ENCODE measurements at places on chromosomes 1 and 21. TPM values are rescaled to one million over a fixed set of nuclear protein-coding genes. Genes with fewer than 3 reads are reported as not detected.

- no peak for DNase-seq
These were observed 33.4 kb downstream of the MEGF6 start for GRCh38 chr1:3577711-3578432.

DNA sequence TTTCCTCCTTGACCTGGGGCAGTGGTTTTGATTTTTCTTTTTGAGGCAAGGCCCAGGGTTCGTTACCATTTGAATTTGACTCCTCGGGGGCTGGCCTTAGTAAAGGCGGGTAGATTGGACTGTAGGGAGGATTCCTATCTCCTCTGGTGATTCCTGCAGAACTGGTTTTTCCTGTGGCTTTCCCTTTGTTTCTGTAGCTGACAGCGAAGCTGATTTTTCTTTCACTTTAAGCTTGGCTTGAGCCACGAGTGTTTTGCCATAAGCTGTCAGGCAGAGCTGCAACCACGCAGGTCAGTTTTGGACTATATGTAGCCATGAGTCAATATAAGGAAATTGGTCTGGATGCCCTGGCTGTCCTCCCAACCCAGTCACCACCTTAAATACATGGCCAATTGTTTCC lies 28.7 kb upstream of the KCNJ15 start:
- no peak for DNase-seq

DNA sequence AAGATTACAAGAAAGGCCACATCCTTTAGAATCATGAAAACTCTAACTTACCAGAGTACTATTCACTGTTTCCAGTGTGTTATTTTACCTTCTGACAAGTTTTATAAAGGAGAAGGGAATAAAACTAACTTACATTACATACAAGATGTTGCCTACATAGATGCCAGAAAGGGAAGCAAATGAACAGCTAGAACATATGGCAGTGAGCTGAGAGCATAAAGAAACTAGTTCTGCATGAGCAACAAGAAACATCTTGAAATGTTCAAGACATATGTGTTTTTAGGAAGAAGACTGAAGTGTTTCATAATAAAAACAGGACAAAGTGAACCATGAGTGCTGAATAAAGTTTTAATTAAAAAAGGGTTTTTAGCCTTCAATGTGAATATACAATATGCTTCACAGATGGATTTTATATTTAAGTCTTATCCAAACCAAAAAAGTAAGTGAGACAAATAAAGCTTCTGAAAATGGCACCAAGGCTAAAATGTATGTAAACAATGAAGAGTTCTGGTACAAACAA lies 39.4 kb downstream of the SLC5A9 start:
- no peak for DNase-seq

DNA sequence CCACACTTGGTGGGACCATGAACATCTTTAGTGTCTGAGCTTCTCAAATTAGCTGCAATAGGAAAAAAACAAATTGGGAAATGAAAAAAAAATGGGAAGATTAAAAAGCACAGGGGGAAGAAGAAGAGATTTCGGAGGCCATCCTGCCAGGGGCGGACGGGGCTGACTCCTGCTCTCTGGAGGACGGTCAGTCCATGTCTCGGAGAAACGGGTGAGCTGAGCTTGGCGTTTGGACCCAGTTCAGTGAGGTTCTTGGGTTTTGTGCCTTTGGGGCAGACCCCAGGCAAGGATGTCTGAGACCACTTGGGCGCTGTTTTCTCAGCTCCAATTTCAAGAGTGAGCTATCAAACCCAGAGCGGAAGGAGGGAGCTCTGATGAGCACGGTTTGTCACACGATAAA lies 123.9 kb downstream of the PRDM2 start:
- no peak for DNase-seq

DNA sequence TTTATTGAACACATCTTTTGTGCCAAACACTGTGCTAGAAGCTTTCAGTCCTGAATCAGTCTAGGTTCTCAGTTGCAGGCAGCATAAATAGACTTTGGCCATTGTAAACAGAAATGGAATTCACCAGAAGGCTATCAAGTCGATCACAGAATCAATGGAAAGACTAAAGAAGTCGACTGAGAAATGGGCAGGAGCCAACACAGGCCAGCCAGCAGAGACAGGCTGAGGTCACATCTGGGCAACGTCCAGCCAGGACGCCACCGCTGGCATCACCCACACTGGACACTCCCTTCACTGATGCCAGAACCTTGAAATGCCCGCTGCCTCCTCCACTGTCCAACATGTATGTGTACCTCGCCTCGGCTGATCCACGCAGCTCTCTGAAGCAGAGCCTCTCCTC lies 5.5 kb upstream of the CNTN2 start:
- no peak for DNase-seq

DNA sequence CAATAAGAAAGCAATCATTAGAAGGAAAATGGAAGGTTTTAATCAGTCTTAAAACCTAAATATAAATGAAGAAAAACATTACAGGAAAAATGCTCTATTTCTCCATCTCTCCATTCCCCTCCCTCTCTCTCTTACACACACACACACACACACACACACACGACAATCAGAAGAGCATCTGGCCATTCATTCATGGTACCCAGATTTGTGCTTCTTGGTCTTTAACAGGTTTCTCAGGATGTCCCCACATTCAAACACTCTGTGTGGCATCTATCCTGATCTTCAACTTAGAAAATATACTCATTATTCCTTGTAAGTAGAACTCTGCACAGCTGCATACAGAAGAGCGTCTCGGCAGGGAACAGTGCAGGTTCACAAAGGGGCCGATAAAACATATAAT lies 779 bp downstream of the LRRC40 start:
- DNase-seq = no peak

DNA sequence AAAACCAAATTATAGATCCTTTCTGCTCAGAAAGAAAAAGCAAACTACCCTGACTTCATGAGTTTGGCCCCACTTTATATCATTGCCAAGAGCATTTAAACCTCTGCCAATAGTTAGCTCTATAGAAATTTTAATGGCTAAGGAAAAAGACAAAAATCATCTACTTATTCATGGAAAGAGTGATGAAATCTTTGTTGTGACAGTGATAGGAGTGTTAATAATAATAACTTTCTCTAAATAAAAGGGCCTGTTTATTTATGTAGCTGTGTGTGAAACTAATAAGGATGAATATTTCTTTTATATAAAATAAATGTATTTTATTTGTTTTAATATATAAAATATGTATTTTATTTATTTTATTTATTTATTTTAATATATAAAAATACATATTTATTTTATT lies 6.4 kb downstream of the CHODL start:
- no peak for DNase-seq

DNA sequence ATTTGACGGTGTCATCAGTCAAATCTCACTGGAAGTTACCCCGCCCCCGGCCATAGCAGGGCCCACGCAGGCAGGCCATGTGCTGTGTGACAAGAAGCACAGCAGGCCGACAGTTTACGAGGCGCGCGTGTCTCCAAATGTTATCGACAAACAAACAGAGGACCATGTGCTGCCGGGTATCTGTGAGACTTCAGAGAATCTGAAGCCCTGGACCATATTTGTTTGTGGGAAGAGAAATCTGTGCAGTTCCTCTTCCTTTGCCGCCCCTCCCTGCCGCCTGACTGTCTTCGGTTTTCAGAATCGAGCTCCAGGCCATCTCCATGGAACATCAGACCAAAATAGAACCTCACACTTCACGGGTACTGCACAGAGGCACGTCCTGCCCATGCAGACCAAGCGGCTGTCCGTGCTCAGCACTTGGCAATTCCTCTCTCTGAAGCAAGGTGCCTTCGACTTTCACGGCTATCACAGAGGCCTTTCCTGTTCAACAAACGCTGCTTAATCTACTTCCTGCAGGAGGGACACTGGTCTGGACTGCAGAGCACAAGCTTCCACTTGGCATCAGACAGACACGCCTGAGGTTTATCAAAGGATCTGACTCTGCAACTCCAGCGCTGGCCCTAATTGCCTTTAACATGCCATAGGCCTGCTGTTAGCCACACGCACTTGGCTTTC lies 135.7 kb upstream of the KRTAP19-8 start:
- DNase-seq = no peak

GRCh38 chr1:187413405-187414169 lies 584.8 kb downstream of the PLA2G4A start:
- DNase-seq = no peak

GRCh38 chr21:40602080-40602479 lies 244.9 kb downstream of the DSCAM start:
- DNase-seq = no peak

Gene CATSPERE
- 0.31 TPM for polyA plus RNA-seq

Gene BEST4
- polyA plus RNA-seq = 6.0 TPM

Gene MAP3K7CL
- polyA plus RNA-seq = 4.1 TPM

Gene OR2L5
- polyA plus RNA-seq = 0.03 TPM

Gene LRRC38
- polyA plus RNA-seq = not detected
